ENCODE measurements at places on chromosomes 4 and X. TPM values are rescaled to one million over a fixed set of nuclear protein-coding genes. Genes with fewer than 3 reads are reported as not detected.

AFF2 gene
- total RNA-seq: 3.1 TPM

SMIM10L2A gene
- 1.4 TPM for total RNA-seq

WDR17 gene
- 5.7 TPM for total RNA-seq

SPATA4 gene
- total RNA-seq: not detected

TEX13B gene
- total RNA-seq: not detected

NLRP2B gene
- total RNA-seq: not detected

MFAP3L gene
- 4.1 TPM for total RNA-seq

USP17L29 gene
- total RNA-seq: not detected

MAGEA9B gene
- not detected for total RNA-seq

TGIF2LX gene
- total RNA-seq: not detected

TMSB4X gene
- 804 TPM for total RNA-seq

CENPC gene
- 46.2 TPM for total RNA-seq

NUDT6 gene
- total RNA-seq: 9.7 TPM

LNX1 gene
- 10.7 TPM for total RNA-seq

CXCL5 gene
- total RNA-seq: 0.72 TPM

WDR44 gene
- total RNA-seq: 47.5 TPM

SMR3B gene
- total RNA-seq: not detected

HTT gene
- total RNA-seq: 69.3 TPM
